Panc1 (cell line): ENCODE measurements at places on chromosomes 12 and 14.

- DNase-seq = no peak
Measured at GRCh38 chr14:101078892-101079221, 175.3 kb upstream of the RTL1 start.

GRCh38 chr12:99027461-99027860 lies 382.4 kb downstream of the APAF1 start:
- no peak for DNase-seq

DNA sequence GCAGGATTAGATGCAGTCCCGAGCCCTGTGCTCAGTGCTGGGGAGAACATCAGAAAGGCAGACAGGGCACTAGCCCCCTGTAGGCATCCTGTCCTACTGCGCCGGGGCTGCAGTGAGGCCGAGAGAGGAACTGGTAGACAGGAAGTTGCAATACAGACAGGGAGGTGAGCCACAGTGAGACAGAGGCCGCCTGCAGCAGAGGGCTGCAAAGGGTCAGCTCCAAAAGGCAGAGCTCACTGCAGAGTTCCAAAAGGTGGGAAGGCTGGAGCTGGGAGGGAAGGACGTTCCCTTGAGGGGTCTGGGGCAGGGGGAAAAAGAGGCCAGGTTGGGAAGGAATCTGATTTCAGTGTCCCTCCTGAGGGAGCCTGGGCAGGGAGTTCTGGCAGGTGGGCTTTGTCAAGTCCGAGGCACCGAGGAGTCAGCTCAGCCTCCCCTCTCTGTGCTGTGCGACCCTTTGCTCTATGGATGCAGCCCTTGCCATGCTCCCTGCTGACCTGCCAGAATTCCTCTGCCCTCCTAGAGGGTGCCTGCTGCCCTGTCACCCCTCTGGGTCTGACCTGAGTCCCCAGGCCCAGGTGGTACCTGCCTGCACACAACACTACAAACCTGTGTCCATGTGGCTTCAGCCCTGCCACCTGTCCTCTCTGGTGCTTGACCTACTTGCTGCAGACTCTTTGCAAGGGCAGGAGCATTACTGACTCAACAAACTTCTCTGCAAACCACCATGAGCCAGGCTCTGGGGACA lies 63.5 kb downstream of the PRMT8 start:
- DNase-seq = no peak

- no peak for DNase-seq
Measured at GRCh38 chr12:111203446-111203845, 165.4 kb downstream of the PHETA1 start.

DNA sequence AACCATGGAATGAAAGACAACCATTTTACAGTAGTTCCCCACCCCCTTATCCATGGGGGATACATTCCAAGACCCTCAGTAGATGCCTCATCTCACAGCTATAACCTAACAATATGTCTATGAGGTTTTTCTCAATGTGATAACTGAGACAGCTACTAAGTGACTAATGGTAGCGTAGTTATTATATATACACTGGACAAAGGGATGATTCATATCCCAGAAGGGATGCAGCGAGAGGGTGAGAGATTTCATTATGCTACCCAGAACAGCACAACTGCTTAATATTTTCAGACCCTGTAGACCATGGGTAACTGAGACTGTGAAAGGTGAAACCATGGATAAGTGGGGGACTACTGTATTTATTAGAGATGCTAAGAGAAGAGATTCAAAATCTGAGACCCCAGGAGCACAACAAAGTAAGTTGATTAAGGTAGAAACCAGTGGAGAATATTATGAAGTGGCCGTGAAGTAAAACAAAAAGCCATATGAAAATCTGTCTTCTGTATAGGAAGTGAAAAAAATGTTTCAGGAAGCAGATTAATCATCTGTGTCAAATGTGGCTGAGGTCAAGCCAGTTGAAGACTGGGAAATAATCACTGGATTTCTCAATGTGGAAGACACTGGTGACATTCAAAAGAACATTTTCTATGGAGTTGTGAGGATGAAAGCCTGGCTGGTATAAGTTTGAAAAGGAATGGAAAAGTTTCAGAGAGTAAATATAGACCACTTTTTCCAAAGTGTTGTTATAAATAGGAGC lies 77.2 kb downstream of the RPL10L start:
- no peak for DNase-seq

DNA sequence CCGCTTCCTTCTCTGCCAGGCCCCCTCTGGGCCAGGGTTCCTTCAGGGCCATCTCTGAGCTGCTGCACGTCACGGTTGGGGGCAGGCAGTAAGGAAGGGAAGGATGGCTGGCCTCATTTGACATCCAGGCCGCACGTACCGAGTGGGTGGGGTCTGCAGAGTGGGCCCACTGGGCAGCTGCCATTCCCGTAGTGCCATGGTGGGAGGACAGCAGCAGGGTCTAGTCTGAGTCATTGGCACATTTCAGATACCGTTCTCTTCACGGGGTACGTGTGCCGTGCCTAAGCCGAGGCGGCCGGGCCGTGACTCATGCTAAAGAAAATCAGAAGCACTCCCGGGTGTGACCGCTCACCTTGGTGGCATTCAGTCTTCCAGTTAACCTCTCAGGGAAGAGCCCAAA lies 43.9 kb downstream of the IL31 start:
- DNase-seq = no peak

- no peak for DNase-seq
Measured at GRCh38 chr14:74613211-74613914, 1.3 kb upstream of the LTBP2 start.

DNA sequence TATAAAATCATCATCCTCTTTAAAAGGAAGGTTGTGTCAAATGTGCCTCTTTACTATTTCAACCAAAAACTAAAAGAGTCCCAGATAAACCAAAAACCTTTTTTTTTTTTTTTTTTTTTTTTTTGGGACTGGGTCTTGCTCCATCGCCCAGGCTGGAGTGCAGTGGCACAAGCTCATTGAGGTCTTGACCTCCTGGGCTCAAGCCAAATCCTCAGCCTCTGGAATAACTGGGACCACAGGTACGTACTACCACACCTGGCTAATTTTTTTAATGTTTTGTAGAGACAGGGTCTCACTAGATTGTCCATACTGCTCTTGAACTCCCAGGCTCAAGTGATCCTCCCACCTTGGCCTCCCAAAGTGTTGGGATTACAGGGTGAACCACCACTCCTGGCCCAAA lies 16.4 kb upstream of the SELPLG start:
- no peak for DNase-seq

GRCh38 chr12:113088971-113089756 lies 32.6 kb downstream of the DTX1 start:
- DNase-seq = no peak

DNA sequence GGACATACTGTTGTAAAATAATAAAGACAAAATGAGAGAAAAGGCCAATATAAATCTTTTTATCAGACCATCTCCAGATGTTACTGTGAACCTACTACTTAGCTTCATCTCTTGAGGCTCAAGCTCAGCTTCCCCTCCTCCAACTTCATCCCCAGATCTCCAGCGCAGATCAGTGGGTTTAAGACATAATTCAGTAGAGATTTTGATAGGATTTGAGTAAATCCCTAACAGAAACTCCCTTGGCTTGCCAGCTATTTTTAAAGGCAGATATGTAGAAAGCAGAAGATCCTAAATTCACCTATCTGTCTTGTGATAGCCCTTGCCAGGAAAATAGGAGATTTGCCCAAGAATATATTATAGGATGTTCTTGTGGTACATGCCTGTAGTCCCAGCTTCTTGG lies 236.7 kb downstream of the FBXL14 start:
- DNase-seq = no peak

- DNase-seq = peak; percentile 72
Measured at GRCh38 chr12:10364815-10365622, 24.8 kb downstream of the KLRK1 start.

DNA sequence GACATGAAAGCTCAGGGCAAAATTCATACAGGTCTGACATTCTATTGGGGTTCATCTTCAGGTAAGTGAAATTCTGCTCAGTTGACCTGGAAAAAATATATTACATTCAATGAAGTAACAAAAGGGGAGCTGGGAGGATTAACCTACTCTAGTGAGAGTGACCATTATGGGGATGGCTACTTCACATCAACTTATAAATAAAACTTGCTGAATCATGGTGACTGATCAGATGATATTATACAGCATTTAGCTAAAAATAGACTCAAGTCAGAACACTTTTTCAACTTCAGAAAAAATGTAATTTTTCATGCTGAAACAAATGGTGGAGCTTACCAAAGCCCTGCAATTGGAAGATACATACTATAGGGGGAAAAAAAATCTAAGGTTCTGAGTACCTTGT lies 800.2 kb downstream of the FSCB start:
- DNase-seq = no peak
